NCI-H1105 treated with DMSO at 0.1 percent for 48 hours (cell line): ENCODE measurements at places on chromosomes 7 and 10.
A peak's percentile ranks its signal among the peaks of the same experiment; 100 is the strongest.

DNA sequence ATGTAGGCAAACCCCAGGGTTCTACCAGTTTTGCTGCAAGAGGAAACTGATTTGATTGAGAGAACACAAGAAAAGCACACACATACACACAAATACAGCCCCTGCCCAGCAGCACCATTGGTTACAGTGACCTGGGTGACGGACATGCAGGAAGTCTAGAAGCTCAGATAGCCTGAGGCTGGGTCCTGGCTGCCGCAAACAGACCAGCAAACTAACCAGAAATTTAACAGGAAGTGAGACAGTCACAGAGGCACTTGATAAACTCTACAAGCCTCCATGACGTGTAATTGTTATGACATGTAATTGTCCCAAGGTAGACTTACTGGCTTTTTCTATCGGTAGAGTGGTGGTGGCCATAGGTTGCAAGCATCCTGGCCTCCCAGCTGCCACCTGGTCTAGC lies 58.9 kb downstream of the PRKAR2B start:
- DNase-seq, result no peak

DNA sequence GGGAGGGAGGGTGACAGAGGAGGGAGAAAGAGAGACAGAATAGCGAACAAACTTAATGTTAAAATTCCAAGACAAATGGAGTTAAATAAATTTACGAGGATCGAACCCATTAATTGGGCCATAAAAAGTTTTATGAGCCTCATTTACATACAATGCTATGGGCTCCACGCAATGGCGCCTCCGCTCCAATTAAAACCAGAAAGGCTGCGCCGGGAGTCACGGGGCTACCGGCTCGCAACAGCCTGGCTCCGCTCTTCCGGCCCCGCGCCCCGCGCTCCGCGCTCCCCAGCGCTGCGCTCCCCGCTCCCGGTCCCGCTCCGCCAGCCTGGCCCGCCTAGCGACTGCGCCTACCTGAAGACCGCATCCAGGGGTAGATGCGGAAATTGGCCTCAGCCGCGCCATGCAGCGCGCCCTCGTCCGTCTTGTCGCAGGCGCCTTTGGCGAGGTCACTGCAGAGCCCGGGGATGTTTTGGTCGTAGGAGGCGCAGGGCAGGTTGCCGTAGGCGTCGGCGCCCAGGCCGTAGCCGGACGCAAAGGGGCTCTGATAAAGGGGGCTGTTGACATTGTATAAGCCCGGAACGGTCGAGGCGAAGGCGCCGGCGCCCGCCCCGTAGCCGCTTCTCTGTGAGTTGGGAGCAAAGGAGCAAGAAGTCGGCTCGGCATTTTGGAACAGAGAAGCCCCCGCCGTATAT lies 513 bp downstream of the HOXA7 start:
- no peak for DNase-seq

- DNase-seq, result no peak
Observed at GRCh38 chr7:74202841-74203556, 6.8 kb upstream of the LAT2 start.

DNA sequence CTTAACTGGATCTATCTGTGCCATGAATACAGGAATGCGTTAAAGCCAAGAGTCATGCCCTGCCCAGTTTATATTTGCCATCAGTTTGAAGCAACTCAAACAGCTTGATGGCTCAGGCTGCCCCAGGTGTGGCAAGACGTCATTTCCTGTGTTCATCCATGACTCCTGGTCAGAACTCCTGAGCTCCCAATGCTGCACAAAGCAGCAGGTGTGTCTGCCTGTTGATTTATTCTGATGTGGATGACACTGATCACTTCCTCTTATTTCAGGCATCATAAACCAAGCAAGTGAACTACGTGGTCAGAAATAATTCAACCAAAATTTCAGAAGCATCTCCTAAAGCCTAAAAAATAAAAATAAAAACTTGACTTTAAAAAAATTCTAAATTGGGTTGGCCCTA lies 68.5 kb downstream of the EZH2 start:
- DNase-seq, result no peak

DNA sequence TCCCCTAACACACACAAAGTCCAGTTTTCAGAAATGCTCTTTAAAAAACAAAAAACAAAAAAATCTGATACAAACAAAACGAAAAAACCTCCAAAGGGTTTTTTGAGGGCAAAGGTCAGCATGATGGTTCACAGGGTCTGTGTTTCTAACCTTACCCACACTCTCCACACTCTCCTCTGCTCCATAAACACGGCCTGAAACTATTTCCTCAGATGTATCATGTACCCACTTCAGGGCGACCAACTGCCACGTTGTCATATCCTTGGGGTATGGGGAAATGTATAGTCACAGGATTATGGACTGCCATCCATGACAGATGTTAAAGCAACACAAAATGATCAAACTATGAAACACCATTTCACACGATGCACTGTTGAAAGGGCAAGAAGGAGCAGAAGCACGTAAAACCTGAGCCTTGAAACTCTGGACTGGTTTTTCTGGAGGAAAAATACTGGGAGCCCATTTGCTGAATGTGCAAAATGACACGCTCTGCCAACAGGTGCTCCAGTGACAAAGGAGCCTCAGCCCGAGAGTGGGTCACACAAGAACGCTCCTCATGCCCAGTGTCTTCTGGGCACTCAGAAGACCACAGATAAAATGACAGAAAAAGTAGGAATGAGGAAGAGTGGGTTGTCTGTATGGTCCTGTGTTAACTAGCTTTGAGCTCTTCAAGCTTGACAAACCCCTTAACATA lies 15.8 kb downstream of the NAPEPLD start:
- DNase-seq, result no peak

DNA sequence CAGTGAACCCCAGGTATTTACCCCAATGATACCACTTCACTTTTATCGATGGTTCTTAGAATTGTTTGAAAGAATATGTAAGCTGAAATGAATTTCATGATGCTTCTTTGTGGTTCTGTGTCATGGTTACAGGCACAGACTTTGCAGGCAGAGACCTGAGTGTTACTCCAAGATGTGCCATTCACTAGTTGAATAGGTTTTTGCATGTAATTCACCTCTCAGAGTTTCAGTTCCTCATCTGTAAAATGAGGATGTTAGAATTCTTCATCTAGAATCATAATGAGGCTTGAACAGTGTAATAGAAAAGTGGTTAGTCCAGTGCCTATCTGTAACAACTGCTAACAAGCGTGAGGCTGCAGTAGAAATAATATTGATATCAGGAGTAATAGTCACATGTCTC lies 54.6 kb downstream of the VSTM2A start:
- DNase-seq, result no peak

DNA sequence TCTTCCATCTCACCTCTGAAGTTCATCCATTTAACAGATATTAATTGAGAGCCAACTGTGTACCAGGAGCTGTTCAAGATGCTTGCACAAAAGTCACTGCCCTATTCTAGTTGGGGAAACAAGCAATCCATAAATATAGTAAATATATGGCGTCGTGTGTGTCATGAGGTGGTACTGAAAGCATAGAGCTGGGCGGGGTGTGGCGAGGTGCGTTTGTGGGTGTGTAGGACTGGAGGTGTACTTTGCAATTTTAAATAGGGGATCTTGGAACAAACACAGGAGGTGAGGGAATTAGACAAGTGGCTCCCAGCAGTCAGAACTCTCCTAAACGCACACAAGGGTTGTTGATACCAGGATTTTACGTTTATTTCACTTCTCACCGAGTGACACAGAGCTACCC lies 490 bp upstream of the ZNF239 start:
- no peak for DNase-seq

DNA sequence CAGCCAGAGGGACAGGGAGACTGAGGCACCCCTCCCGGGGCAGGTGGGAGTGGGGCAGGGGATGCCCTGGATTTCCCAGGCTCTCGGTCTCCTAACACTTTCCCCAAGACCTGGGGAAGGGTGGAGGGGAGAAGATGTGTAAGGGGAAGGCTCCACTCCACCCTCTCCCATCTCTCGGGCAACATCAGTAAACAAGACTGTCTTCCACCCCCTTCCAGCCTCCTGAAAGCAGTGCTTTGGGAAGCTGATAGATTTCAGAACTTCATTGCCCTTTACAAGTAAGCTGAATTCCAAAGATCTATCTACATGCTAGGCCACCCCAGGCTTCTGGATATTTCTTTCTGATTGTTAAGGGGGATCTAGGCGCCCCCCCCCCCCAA lies 3.7 kb downstream of the FLNC start:
- no peak for DNase-seq

DNA sequence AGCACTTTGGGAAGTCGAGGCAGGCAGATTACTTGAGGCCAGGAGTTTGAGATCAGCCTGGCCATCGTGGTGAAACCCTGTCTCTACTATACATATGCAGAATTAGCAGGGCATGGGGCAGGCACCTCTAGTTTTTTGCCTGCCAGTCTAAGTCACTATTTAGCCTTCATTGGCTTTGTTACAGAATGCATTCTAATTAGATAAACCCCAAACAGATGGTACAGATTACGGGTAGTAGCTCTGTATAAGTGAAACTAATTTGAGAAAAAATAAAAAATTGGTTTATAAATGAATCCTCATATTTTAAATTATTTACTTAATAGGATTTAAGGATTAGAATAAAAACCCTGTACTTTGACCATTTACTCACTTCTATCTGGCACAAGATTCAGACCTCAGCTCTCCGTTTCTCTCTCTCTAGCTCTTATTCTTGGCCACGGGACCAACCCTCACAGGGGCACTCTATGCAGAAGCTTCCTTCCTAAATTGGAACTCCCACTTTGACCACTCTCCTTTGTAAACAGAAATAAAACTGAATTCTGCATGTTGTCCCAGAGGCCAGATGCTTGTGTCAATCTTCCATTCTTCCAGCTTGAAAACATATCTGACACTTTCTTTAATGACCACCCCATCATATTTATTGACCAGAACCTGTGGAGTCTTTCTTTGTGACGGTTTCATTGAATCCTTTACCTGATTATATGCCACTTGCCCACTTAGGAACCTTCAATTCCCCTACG lies 26.8 kb downstream of the BET1 start:
- DNase-seq, result no peak

GRCh38 chr7:50771120-50772002 lies 11.3 kb downstream of the GRB10 start:
- no peak for DNase-seq

DNA sequence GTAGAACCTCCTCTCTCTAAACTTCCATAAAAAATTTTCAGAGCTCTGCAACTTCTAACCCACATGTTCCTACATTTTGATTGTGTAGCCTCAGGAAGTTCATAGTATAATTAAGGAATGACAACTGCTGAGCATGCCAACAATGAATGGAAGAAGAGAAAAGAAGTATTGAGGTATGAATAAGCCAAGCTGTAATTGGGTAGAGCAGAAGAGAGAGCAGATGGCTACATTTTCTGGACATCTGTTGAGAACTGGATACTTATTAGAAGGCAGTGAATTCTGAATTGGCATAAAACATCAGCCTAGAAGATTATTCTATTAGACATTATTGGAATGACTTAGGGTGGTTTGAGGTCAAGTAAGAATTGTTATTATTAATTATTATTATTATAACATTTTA lies 728.3 kb upstream of the PHF14 start:
- no peak for DNase-seq

GRCh38 chr7:82446897-82447296 lies 3.3 kb upstream of the CACNA2D1 start:
- peak; percentile 16 for DNase-seq

- no peak for DNase-seq
Observed at GRCh38 chr10:18719811-18720210, 60.6 kb downstream of the ARL5B start.

DNA sequence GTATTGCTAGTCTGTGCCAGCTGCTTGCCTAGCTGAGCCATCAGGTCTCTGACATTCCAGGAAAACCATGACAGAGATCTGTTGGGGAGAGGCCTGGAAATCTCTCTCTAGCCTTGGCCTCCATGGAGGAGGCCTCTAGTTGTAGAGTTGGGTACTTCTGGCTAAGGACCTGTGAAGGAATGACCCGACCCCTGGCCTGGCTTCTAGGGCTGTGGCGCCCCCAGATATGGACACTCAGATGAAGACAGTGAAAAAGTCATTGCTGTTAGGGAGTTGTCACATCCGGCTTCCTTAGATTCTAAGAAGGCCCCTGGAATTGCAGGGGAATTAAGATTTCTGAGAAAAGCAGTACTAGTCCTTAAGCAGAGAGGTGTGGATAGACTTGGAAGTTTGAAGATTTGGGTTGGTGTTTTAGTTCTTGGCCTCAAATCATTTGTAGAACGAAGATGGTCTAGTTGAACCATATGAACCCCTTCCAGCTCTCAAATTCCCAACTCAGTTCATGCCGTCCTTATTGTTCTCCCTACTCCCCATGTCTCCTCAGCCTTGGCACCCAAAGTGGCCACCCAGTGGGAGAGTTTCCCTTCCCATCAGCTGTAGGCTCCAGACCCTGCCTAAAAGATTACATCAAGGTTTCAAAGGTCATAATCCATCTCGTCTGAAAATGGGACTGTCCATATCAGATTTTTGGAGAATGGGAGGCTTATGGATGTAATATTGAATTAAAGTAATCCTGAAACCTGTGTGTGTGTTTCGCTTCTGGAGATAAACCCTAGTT lies 7.0 kb downstream of the HHEX start:
- DNase-seq, result no peak

- no peak for DNase-seq
Observed at GRCh38 chr7:18163091-18163490, 135.4 kb upstream of the PRPS1L1 start.

GRCh38 chr7:70887186-70887585 lies 244.8 kb upstream of the GALNT17 start:
- no peak for DNase-seq

- peak; percentile 79 for DNase-seq
Observed at GRCh38 chr7:149422162-149422913, 38.5 kb downstream of the ZNF777 start.

GRCh38 chr7:158033196-158033595 lies 554.4 kb downstream of the PTPRN2 start:
- no peak for DNase-seq

- DNase-seq, result no peak
Observed at GRCh38 chr10:43027331-43027955, 49.4 kb upstream of the RET start.

- no peak for DNase-seq
Observed at GRCh38 chr7:21603972-21604749, 61.3 kb downstream of the DNAH11 start.

GRCh38 chr10:105514106-105514505 lies 873.0 kb downstream of the SORCS3 start:
- DNase-seq, result no peak

- DNase-seq, result no peak
Observed at GRCh38 chr10:110992006-110992800, 72.8 kb downstream of the SHOC2 start.

GRCh38 chr10:3895045-3895631 lies 110.1 kb upstream of the KLF6 start:
- no peak for DNase-seq

GRCh38 chr10:101016814-101017213 lies 14.1 kb downstream of the PDZD7 start:
- DNase-seq, result no peak

- DNase-seq, result no peak
Observed at GRCh38 chr7:17040716-17041115, 158.9 kb upstream of the AGR3 start.

- no peak for DNase-seq
Observed at GRCh38 chr10:72220637-72221036, 4.6 kb upstream of the ASCC1 start.

DNA sequence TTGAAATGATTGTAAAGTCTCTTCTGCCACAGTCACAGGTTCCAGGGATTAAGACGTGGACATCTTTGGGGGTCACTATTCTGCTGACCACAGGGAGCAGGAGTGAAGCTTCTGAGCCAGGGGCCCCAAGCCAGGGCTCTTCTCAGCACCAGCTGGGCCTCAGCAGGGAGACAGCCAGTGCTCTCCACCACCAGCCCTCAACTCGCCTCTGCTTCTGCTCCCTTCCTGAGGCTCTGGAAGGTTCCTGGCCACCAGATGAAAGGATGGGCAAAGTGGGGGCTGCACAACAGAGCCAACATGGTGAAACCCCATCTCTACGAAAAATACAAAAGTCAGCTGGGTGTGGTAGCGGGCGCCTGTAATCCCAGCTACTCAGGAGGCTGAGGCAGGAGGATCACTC lies 11.2 kb upstream of the CRYGN start:
- DNase-seq, result no peak
